ENCODE measurements at places on chromosomes 1 and 21. TPM values are rescaled to one million over a fixed set of nuclear protein-coding genes. Genes with fewer than 3 reads are reported as not detected.

ARHGAP30 gene
- 0.52 TPM for total RNA-seq

DNA sequence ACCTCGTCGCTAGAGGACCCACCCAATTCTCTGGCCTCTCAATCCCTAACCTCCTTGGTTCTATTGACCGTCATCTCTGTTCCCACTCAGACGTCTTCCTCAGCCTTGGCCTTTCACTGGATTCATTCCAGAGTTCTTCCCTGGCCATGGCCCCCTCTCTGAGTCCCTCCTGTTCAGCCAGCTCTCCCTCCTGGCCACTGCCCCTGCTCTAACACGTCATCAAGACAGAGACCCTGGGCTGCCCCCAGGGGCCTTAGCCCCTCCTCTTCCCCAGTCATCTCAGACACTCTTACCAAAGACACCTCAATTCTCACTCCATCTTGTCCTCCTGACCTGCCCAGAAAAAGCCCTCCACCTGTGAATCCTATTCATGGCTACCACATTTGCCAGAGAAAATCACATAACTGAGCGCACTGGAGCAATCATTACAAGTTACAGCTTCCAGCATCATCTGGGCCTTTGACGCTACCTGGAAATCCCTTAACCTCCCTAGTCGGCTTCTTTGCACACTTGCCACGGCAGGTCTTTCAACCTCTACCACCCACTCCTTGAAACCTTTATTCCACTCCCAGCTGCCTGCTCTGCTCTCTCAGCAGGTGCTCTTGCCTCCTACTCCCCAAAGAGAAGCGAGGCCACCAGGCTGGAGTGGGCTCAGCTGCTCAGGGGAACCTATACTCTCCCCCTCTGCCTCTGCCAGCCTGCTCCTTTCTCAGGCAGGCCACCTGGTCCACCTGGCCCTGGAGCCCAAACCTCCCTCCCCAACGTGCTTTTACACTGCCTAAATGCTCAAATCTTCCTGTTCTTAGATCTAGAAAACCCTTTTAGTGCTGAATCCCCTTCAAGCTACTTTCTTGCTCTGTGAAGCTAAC, 14.0 kb downstream of the DCST2 start:
- no peak for DNase-seq

- no peak for DNase-seq
Measured at GRCh38 chr1:147837129-147837963, 65.2 kb upstream of the GJA8 start.

ITSN1 gene
- total RNA-seq: 46.1 TPM

DNA sequence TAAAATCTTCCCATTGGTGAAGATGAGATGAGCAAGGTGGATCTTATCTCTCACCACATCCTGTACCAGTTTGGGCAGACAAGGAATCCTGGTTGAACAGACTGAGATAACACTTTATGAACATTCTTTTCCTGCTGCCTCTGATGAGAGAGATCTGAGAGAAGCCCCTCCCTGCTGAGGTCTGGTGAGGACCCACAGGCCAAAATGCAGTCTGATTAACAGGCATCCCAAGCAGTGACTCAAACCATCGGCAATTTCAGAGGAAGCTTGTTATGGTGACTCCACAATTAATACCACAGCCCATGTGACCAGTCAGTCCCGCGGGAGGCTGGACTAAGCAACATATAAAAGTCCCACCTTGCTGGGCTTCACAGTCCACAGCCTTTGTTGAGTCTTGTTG, at the start of gene PRR9:
TSS of gene PRR9 (plus strand) at position 373 of the 400 bp plus-strand sequence. CDS start 561 bp downstream, outside the sequence.
- DNase-seq: no peak

DNA sequence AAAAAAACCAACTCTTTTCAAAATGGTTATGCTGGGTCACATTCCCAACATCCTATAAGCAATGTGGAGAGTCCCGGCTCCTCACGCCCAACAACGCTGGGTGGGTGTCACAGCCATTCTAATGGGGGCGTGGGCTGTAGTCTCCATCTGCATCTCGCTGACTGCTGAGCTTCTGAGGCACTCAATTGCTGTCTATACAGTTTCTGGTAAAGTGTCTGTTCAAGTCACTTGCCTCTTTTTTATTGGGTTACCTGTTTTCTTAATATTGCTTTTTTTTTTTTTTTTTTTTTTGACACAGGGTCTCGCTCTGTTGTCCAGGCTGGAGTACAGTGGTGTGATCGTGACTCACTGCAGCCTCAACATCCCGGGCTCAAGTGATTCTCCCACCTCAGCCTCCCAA, 54.8 kb downstream of the GNB1 start:
- no peak for DNase-seq

DNA sequence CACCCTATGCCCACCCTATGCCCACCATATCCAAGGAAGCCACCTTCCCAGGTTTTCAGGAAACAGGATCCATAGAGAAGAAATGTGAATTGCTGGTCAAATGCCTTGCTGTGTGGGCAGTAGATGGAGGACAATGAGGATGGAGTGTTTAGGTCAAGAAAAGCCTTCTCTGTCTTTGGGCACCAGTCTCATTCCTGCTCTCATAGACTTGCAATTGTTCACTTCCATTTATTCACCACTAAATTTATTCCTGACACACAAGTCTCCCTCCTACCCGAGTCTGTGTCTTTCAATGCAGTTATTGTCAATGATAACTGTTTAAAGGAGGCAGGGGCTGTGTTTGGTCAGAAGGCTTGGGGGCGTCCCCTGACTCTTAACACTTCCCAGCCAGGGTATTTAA, 48.0 kb upstream of the ITPKB start:
- no peak for DNase-seq

GRCh38 chr1:25765923-25766589, 33.9 kb upstream of the SELENON start:
- DNase-seq: no peak
